ENCODE measurements at places on chromosomes 2 and 18.
A peak's percentile ranks its signal among the peaks of the same experiment; 100 is the strongest.

GRCh38 chr18:40031435-40031834 lies 1923.6 kb upstream of the PIK3C3 start:
- DNase-seq = no peak

DNA sequence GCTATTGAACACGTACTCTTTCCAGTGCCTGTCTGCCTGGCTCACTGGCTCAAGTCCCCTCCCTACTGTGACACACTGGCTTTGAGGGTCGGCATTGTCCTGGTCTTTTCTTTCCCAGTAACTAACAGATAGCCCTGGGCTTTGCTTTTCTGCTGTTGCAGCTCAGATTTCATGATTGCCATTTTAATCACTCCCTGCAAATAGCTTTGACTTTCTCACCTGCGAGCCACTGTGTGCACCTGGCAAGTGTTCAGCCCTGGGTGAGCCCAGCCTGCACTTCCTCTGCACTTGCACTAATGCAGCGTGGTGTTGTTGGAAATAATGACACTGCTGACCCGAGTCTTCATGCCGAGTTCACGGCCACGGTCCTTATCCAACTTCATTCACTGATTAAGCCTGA lies 52.9 kb downstream of the DCDC2C start:
- DNase-seq = peak; percentile 86

DNA sequence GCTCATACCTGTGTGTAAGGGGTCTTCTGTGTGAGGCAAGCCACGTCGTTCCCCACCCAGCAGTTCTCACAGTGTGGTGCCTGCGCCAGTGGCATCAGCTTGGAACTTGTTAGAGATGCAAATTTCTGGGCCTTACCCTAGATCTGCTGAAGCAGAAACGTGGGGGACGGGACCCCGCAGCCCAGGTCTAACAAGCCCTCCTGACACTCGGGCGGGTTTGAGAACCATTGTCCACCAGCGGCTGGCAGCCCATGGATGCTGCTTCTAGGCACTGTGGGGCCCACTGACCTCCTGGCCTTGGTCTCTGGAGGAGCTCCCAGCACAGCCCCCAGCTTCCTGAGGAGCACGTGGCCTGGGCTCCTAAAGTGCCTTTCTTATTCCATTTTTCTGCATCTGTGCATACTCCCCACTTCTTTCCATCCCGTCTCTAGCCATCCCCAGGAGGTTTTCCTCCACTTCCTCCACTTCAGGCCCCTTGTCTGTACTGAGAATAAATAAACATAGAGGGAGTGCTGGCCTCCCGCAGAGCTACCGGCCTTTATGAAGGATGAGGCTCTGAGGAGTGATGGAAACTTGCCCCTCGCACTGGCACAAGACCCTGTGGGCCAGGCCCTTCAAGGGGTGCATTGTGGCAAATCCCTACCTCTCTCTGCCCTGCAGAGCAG lies 94.3 kb downstream of the GALR1 start:
- DNase-seq = no peak

DNA sequence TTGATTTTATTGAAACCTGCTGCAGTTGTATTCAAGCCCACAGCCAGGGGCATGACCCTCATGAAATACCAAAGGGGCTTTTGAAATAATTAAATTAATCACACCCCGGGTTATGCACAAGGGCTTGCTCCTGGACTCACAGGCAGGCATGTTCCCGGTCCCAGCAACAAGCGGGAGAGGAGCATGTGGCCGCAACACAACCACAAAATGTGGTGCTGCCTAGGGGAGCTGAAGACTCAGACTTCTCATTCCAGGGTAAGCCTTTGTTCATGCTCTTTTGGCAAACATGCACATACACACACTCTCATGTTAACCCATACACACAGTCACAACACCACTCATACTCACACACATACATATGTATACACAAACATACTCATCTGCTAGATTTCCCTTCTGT lies 233.7 kb upstream of the SMAD2 start:
- no peak for DNase-seq

GRCh38 chr2:28654663-28655320 lies 96.8 kb upstream of the PPP1CB start:
- no peak for DNase-seq

DNA sequence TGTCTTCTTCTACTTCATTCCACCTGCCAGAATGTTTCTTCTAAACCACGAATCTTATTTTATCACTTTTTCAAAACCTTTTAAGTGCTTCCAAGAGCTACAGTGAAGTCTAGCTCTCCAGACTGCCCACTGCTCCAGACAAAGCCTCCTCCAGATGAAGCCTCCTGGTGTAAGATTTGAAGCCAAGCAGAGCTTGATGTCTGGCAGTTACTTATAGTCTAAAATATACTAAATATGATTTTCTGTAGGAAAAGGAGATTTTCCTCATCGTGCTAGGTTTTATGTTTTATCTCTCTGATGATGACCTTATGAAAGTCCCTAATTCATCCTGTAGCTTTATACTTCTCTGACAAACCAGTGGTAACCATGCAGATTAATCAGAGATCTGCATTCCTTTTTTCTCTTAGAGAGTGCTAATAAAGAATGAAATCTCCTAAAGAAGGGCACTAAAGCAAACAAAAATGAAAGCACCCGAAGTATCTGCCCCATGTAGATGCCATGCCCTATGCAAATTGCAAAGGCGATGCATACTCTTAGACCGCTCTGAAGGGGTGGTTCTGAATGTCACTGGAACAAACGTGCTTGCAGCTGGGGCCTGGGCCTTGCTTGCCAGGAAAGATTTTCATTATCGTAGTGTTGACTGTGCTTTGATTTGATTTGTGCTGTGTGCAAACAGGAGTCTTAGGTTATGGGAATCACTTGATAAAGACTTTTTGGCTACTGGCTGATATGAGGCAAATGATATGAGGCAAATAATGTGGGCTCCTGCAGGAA lies 314.2 kb downstream of the PID1 start:
- no peak for DNase-seq

- peak; percentile 27 for DNase-seq
Measured at GRCh38 chr2:17752892-17753802, 463 bp downstream of the SMC6 start.

DNA sequence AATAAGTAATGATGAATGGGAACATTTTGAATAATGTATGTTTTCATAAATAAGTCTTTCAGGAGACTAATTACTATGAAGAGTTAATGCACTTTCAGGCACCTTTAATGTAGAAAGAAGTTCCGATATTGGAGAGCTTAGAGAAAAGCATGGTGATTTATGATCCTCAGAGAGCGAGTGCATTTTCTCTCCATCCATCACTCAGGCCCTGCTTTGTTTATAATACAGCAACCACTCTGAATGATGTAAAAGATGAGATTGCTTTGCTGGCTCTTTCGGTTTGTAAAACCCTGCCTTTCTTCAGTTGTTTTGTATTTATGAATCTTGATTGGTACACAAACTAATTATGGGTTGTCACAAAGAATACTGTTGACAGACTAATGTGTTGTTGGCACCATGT lies 132.0 kb downstream of the NYAP2 start:
- DNase-seq = peak; percentile 60

GRCh38 chr2:144959416-144959815 lies 439.5 kb upstream of the ZEB2 start:
- no peak for DNase-seq

DNA sequence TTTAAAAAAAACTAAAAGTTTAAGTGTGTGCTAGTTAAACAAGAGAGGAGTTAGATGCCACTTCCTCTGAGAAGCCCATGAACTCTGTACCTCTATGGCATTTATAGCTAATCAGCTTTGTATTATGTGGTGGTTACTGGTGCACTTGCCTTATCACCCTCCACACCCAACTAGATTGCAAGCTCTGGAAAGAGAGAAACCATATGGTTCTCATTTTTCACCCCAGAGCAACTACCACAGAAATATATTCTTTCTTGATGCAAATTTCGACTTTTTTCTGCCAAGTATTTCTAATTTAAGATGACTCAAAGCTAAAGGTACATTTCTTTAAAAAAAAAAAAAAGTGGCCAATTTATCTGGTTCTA lies 24.2 kb downstream of the RAPH1 start:
- DNase-seq = no peak

GRCh38 chr2:219362524-219363164 lies 25.1 kb downstream of the DNPEP start:
- DNase-seq = no peak

DNA sequence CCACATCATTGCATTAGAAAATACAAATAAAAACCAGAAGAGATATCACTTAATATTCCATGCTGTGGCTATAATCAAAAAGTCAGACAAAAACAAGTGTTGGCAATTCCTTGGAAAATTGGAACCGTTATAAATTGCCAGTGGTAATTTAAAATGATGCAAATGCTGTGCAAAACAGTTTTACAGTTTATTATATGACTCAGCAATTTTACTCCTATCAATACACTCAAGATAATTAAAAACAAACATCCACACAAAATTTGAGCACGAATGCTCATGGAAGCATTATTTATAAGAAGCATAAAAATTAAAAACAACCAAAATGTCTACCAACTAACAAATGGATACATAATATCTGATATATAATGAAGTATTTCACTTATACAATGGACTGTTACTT lies 728.8 kb downstream of the CBLN2 start:
- no peak for DNase-seq

DNA sequence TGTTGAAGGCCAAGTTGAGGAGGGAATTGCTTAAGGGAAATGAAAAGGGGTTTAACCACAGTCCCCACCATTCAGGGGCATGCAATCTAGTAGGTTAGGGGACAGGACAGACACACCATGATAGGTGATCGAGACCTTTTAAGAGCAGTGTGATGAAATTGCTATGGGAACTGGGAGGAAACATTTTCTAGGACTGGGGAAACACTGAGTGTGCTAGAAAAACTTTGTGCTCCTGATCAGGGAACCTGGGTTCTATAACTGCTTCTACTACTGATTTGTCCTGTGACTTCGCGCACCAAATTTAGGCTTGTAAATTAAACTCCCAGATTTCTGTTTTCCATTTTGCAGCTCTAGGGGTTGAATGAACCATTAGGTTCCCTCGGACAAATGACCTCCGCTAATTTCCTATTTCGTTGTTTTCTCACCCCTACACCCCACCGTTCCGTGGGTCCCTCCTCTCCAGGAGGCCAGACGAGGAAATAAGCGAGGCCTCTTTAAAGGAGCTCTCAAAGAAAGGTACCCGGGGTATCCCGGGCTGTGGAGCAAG lies 371 bp upstream of the LCLAT1 start:
- DNase-seq = peak; percentile 28

DNA sequence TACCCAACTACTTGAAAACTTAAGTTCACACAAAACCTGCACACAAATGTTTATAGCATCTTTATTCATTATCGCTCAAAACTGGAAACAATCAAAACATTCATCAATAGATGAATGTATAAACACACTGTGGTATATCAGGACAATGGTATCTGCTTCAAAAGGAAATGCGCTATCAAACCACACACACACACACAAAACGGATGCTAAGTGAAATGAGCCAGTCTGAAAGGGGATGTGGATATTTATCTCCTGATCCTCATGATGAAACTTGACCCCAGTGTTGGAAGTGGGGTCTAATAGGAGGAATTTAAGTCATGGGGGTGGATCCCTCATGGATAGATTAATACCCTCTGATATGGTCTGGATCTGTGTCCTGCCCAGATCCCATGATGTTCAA lies 22.0 kb downstream of the PDCL3 start:
- no peak for DNase-seq

- DNase-seq = no peak
Measured at GRCh38 chr2:2024751-2025481, 280.6 kb upstream of the PXDN start.

DNA sequence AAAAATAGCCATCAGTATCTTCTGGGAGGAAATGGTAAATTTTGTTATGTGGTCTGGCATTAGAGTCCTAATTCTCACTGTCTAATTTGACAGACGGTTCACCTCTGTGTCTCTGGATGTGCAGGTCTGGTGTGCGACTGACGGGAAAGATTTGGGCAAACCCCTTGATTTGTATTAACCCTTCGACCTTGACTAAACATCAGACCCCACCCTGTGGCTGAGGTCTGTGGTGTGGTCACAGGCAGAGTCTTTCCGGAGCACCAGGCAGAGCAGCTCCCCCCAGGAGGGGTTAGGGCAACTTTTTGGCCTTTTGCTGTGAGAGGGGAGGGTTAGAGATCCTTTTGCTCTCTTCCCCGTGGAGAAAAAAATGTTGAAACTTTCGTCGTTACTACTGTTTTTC lies 6.4 kb downstream of the TWIST2 start:
- DNase-seq = no peak

DNA sequence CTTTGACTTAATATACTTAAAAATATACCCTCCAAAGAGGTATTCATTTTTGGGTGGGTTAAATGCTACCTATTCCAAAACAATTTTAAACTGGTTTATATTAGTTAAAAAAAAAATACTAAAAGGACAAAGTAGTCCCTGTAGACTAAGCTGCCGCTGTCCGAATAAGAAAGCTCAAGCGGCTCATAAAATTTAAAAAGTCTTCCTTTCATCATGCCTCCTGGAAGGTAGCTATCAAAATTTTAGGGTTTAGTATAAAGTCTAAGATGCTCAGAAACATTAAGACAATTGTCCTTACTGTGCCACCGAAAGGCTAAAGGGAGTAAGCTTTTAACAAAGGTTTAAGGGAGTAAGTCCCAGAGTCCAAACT lies 440 bp upstream of the UGGT1 start:
- no peak for DNase-seq

GRCh38 chr2:39715095-39715494 lies 49.4 kb downstream of the TMEM178A start:
- DNase-seq = no peak

GRCh38 chr2:177728399-177728765 lies 335.8 kb downstream of the AGPS start:
- DNase-seq = no peak

DNA sequence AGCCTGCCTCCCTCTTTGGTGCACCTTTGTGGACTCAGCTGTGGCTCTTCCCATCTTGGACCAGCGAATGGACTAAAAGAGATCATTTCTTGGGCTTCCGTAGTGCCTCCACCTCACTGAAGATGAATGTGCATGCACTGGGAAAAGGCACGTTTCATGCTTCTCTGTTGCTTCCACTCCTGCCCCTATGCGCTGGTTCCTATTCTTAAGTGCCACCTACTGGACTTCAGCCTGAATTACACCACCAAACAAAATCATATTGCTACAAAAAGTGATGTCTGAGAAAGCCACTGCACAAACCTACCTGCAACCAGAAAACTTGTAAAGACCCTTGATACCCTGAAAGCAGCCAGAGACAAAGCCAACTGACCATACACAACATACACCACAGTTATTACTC lies 695.6 kb downstream of the TSN start:
- DNase-seq = peak; percentile 15

DNA sequence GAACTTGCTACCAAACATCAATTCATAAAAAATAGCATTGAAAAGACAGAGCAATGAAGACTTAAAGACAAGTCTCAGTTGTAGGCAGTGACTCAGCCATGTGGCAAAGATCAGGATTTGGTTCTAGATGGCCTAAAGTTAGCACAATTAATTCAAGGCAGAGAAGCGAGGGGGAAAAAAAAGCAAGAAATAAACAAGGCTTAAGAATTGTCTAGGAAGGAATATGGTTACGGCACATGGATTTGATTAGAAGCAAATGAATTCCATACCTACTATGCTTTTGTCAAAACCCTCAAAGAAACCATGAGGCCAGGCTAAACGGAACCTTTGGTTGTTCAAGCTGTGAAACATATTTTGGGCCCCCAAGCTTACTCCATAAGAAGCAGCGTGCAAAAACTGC lies 362.2 kb upstream of the KCNH7 start:
- no peak for DNase-seq

- DNase-seq = no peak
Measured at GRCh38 chr18:31042084-31042405, 497 bp downstream of the DSC3 start.

GRCh38 chr2:126221506-126221905 lies 434.5 kb upstream of the GYPC start:
- no peak for DNase-seq
